ENCODE measurements at places on chromosomes 11 and 22. TPM values are rescaled to one million over a fixed set of nuclear protein-coding genes. Genes with fewer than 3 reads are reported as not detected.

- DNase-seq: no peak
These were observed 26.9 kb upstream of the LDHA start for GRCh38 chr11:18367431-18367830.

DNA sequence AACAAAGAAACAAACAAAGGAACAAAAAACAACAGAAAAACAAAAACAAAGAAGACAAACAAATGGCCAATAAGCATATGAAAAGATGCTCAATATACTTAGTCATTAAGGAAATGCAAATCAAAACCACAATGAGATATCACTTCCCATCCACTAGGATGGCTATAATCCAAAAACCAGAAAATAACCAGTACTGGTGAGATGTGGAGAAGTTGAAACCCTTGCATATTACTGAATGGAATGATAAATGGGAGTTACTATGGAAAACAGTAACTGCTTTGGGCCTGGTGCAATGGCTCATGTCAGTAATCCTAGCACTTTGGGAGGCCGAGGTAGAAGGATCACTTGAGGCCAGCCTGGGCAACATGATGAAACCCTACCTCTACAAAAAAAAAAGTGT lies 44.9 kb upstream of the RBFOX2 start:
- DNase-seq: no peak

GRCh38 chr11:89612096-89612495 lies 98.0 kb upstream of the TRIM77 start:
- DNase-seq: no peak

- DNase-seq: no peak
These were observed 767.8 kb upstream of the LUZP2 start for GRCh38 chr11:23729088-23729487.

GRCh38 chr11:110866081-110866480 lies 153.8 kb upstream of the ARHGAP20 start:
- DNase-seq: no peak

- no peak for DNase-seq
These were observed 7.0 kb downstream of the TNNI2 start for GRCh38 chr11:1845561-1846452.

GRCh38 chr11:1746511-1746931 lies 3.9 kb downstream of the IFITM10 start:
- no peak for DNase-seq

DNA sequence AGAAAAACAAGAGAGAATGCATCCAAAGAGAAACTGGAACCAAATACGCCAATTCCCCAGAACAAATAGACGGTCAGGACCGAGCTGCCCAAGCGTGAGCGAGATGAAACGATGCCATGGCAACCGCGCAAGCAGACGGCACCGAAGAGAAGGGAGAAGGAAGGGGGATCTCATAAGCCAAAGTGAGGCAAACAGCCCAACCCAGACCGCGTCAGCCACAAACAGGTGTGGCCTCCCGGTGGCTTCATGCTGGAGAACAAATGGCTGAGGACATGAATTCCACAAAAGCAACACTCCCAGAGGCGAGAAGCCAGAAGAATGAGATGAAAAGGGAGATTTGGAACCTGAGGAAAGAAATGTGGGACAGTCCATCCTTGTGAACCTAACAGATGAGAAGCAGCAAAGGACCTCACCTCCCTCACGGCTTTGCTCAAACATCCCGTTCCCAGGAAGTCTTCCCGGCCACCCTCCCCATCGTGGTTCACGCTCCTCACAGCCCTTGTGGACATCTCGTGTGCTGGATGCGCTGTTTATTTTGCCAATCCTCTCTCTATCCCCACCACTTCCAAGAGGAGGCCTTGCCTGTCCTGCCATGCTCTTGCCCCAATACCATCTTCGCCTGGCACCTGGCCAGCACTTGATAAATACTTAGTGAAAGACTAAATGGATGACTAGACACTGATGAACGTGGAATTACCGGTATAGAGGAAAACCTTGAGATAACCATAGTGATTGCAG lies 89.1 kb upstream of the RTL6 start:
- no peak for DNase-seq

DNA sequence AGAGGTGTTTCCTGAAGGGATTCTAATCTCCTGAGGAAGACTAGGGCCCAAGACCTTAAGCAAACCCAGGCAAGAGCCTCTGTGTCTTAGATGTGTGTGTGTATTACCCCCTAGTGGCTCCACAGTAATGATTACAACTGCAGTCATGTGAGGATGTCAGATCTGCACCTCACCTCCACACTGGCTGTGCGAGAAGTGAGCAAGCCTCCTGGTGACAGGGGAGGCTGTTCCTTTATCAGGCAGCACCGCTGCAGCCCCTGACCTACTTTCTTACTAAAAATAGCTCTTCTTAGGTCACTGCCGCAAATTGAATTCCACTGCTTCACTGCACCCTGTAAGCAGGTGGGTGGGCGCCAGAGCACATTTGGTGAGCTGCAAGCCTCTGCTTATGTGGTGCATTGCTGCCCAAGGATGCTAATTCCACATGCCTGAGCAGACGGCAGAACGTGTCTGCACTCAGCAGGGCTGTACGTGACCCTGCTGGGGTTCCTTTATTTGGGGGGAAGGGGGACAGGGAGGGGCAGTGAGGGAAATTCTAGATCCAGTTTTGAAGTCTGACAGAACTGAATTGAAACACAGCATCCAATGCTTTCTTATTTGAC lies 112.4 kb downstream of the KCNC1 start:
- no peak for DNase-seq

DNA sequence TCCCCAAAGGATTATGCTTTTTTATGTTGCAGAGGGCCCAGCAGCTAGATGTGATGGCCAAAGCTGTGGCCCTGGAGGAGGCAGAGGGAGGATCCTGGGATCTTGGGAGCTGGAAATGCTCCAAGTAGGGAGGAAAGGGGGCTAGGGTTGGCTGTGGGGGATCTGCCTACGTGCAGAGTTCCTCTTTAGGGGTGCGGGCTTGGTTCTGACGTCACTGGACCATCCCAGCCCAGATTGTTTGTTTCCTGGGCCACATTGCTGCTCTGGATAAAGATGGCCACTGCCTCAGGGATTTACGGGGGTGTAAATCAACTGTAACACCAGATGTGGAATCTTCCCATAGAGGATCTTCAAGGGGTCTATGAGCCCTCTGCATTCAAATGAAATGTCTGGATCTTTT lies 110.3 kb upstream of the SYT13 start:
- DNase-seq: no peak

DNA sequence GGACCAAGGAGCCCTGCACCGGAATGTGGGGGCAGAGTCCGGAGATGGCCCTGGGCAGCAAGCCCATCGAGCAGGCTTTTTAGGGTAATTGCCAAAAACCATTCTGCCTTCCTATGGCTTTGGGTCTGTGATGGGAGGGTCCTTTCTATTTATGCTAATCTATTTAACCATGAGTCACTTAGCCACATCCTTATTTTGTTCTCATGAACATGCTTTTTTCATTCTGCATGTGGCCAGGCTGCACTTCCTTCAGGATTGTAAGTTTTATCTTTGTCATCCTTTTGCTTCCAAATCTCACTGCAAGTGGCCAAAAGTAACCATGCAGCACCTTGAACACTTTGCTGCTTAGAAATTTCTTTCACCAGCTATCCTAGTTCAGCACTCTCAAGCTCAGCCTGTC lies 88.3 kb downstream of the EFCAB6 start:
- DNase-seq: no peak

The CCDC87 gene
- polyA plus RNA-seq: 0.11 TPM

The C22orf23 gene
- 0.55 TPM for polyA plus RNA-seq

The PRR33 gene
- polyA plus RNA-seq: not detected

The LRRC4C gene
- polyA plus RNA-seq: 0.02 TPM

The ACRV1 gene
- not detected for polyA plus RNA-seq

The YPEL4 gene
- 1.1 TPM for polyA plus RNA-seq

The MGAT3 gene
- polyA plus RNA-seq: 0.15 TPM

Measured in AG04450 (cell line).